Cerebellar nuclear complex (tissue), 1 donor: ENCODE measurements at places on chromosomes 12 and 14.

- no peak for DNase-seq
These were observed 1.2 kb downstream of the NTN4 start for GRCh38 chr12:95789126-95790032.

DNA sequence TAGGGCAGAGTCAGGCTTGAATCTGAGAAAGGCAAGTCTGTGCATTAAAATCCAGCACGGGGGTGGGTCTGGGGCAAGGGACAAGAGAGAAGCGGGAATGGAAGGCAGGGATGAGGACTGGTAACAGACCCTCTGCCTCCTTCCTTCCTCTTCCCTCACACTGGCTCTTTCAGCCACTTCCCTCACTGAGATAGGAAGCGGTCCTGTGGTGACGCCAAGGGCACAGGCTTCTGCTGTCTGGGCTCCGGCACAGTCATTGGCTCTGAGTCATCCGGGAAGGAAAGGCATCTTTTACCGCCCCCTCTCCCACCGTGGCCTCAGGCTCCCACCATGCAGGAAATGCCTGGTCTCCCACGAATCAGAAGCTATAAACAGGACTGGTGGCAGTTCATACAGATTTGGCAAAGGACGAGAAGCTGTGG is 70.2 kb downstream of the ETV6 start:
- no peak for DNase-seq

DNA sequence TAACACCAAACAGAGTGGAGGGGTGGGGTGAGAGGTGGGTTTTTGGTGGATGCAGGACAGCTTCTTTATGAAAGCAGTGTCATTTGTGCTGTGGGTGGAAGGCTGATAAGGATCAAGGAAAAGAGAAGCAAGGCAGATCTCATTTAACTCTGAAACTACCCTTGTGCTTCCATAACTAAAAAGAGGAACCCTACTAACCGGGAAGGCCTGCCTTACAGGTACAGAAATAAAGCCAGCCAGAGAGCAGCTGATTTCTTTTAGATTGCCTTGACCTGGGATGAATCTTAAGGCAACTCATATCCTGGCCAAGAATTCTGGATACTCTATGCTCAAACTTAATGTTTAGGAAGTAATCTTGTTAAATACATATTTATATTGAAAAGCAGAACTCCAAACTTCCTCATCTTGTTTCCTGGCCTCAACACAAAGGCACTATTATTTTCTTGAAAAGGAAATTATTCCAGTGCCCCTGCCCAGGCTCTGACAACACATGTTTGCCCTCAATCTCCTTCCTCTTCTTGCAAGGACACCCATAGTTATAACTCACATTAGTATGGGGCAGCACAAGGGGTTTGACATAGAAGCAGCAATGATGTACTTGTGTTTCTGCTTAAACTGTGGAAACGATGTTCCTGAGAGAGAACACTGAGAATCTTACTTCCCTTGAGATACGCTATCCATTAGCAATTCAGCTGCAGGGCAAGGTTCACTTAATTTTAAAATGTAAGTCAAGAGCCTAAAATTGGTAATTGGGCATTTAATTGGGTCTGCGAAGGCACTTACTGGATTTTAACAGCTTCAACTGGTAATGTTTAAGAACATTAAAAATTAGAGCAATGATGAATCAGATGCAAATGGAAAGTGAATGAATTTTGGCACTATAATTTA is 173.7 kb downstream of the STXBP6 start:
- no peak for DNase-seq

DNA sequence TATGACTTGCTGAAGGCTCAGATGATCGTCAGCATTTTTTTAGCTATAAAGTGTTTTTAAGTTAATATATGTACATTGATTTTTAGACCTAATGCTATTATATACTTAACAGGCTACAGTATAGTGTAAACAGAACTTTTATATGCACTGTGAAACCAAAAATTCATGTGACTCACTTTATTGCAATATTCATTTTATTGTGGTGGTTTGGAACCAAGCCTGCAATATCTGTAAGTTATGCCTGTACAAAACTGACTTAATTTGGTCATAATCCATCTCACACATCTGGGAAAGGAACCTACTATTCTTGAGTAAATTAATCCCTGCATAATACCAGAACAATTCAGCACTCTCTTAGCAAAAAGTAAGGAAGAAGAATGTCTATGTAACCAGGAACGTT is 390.7 kb downstream of the SYT1 start:
- DNase-seq = no peak

- no peak for DNase-seq
These were observed 6.5 kb downstream of the PRICKLE1 start for GRCh38 chr12:42583016-42583415.

GRCh38 chr12:122421821-122422729 is at the start of gene CLIP1:
TSS of gene CLIP1 (minus strand) at chr12:122422669. CDS start at chr12:122380452, 42,217 bp downstream.
- DNase-seq = no peak

DNA sequence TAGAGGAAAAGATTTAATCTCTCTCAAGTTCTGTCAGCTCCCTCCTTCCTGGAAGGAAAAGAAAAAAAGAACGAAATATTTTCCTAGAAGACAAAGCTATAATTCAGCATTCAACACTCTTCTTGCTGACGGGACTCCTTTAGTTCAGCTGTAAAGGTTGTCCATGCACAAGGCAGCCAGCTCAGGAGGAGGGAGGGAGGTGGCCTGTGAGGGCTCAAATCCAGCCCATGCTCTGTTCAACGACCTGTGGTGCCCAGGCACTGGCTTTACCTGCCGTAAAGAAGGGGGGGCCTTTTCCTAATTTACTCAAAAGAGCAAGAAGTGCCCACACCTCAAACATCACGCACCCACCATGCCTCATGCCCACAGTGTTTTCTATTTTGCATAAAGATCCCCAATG is 109.3 kb downstream of the TMTC1 start:
- DNase-seq = no peak

DNA sequence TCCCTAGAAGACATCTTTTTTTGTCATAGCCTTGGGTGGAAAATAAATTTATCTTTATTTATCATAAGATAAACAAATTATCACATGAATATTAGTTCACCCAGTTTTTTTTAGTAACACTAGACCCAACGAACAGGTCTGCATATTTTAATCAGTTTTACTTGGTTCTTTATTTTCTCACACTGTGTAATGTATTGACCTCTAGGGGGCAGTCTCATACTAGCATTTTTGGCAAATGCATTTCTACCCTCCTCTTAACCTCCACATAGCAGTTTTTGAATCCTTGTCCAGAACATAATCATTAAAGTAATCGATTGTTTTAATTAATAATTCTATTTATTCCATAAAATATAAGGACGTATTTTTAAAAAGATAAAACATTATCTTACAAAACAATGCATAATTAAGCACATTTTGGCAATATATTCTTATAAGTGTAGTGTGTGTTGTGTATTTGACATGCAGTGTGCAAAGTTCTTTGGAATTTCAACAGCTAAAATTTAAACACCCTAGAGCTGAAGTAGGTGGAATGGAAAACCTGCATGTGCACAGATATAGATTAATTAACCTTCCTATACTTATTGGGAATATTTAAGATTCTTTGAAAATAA is 31.6 kb upstream of the PTPRQ start:
- peak; percentile 23 for DNase-seq

DNA sequence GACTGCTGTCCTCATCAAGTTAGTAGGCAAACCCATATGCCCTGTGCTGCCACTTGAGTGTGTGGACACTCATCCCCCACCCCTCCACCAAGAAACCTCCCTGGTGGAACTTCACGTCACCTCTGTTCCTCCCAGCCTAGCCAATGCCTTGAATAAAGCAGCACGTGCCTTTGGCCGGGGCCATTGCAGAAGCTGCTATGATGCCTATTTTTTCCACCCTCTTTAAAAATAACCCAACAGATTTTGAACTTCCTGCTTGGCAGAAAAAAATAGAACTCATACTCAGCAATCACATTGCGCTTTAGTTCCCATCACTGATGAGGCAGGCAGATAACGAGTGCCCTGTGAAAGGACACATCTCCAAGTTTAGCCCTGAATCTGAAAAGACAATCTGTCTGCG is 23.1 kb upstream of the PWP1 start:
- no peak for DNase-seq

DNA sequence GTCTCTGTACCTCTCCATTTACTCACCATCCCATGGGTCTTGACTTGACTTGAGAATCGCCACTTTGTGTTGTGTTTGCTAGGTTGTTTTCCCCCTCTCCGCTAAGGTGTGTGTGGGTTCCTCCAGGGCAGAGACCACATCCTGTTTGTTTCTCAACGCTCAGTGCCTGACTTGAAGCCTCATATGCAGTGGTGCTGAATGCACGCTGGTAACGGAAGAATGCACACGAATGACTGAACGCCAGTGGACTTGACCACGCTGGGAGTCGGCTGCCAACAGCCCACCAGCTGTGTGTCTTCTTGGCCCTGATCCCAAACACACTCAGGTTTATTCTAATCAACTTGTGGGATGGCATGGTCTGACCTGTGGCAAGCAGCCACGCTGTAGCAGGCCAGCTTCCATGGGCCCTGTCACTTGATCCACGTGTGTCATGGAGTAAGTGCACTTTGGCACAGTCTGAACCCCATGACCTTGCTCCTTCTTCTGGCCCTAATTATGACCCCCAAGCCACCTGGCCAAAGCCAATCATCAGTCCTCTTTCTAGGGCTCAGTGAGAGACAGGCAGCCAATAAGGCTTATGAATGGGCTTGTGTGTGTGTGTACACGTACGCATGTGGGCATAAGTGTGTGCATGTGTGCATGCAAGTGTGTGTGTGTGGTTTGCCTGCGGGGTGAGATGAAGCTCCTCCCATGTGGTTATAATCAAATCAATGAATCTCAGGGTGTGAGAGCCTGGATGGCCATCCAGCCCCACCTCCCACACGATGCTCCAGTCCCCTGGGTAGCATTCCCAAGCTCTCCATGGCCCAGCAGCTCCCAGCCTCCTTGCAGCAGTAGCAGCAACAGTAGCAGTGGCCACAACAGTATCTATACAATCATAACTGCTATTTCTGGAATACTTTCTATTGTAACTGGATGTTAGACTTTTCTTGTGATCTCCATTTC is 6.4 kb upstream of the TC2N start:
- DNase-seq = no peak

- DNase-seq = no peak
These were observed 5.2 kb upstream of the CLEC9A start for GRCh38 chr12:10025236-10025635.

GRCh38 chr14:20988717-20989470 is 886 bp upstream of the METTL17 start:
- no peak for DNase-seq

DNA sequence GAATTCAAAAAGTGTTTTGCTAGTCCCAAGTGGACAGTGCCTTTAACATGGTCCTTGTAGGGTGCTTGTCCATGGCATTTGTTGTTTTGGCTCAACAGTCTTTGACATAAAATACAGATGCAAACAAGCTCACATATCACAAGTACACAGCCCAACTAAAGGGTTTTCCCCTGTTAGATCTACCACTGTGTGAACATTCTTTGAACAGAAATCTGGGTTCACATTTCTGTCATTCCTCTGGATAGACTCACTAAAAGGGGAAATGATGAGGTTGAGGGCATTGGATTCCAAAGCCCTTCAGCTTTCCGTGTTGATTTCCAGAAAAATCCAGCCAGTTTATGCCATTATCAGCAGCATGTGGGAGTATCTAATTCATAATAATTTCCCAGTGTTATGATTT is 54.1 kb downstream of the EP400 start:
- no peak for DNase-seq

DNA sequence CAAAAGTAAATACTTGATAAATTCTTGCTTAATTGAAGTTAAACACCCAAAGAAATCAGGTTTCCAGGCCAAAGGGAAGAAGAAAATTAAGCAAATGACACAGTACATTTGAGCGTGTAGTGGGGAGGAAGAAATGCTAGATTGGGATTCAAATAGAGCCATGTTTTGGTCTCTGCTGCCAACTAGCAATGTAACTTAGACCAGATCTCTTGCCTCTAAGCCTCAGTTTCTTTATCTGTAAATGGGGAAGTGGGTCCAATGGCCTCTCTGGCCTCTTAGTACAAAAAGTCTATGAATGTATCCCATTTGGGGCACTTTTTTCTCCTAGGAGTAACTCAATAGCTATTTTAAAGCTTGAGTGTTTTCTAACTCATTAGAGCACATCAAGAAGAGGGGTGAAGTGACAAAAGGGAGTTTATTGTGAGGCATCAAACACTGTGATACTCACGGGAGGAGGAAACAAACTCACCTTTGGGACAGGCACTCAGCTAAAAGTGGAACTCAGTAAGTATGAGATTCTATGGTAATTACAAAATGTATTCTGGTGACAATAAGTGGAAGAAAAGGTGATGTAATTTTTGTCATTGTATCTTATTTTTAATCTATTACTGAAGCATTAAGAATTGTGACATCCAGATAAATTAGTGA is 55.8 kb downstream of the DAD1 start:
- no peak for DNase-seq

DNA sequence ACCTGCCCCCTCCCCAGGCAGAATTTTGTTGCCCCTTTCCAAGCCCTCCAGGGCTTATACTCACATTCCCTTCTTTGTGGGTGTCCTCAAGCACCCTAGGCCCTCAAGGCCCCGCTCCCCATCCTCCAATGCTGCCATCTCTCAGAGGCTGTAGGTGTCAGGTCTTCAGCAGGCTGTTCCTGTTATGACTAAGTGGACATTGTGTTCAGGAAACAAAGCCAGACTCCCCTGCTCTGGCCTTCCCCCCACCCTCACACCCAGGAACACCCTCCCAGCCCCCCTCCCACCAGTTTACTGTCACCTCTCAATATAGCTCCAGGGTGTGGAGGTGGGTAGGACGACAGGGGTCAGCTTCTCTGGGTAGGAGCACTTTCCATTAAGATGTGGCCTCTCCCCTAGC is 1.4 kb upstream of the MYH6 start:
- DNase-seq = no peak

- no peak for DNase-seq
These were observed 14.5 kb upstream of the LLPH start for GRCh38 chr12:66144791-66145754.

DNA sequence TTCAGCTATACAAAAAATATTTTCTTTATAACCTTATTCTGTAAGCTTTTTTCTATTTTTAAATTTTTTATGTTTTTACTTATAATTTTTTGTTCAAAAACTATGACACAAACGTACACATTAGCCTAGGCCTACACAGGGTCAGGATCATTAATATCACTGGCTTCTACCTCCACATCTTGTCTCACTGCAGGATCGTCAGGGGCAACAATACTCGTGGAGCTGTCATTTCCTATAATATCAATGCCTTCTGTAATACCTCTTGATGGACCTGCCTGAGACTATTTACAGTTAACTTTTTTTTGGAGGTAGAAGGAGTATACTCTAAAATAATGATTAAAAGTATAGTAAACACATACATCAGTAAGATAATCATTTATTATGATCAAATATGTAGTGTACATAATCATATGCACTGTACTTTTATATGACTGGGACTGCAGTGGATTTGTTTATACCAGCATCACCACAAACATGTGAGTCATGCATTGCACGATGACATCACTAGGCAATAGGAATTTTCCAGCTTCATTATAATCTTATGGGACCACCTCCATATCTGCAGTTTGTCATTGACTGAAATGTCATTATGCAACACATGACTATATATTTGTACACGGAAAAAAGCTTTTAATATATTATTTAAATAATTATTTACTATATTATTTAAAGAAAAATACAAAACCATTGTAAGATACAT is 18.5 kb upstream of the PMCH start:
- DNase-seq = no peak
